ENCODE measurements at places on chromosomes 4 and X.

DNA sequence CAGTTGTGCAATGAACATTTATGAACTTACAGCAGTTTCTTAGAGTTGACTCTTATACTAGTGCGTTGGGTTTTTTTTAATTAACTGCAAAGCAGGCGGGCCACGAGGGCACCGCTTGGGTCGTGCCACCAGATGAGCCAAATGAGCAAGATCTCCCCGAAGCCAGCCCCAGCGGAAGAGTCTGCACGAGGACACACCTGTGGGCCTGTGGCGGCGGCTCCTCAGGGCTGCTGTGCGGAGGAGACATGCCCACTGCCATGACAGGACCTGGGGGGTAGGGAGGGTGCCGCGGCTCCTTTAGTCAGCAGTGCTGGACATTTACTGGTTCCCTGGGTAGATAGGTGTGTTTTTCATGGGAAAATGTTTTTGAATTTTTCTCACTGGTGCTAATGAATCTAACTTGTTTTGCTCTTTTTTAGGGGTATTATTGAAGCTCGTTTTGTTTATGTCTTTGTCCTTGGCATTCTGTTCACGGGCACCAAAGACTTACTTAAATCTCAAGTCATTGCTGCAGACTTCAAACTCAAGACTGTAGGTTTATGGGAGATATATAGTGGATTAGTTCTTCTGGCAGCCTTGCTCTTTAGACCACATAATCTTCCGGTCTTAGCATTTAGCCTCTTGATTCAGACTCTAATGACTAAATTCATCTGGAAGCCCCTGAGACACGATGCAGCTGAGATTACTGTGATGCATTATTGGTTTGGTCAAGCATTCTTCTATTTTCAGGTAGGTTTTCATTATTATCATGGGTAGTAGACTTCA, 31.2 kb downstream of the PIGG start:
- DNase-seq: no peak

GRCh38 chr4:90001023-90001422, 106.4 kb downstream of the MMRN1 start:
- DNase-seq: no peak

GRCh38 chrX:55695227-55696018, 22.1 kb upstream of the RRAGB start:
- no peak for DNase-seq

DNA sequence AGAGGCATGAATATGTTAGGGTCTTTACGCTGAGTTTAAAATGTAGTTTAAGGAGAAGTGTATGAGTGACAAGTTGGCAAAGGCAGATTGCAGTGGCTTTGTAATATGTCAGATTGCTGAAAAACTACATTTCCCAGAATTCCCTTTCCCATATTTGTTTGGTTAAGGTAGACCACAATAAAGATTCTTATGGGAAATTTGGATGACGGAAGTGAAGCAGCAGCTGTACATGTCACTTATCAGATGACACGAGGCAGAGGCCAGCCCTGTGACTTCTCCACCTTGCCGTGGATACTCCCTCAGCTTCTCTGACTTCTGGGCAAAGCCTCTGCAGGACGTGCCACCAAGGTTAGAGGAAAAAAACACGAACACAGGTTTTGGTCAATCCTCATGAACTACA, 229.7 kb upstream of the DKK2 start:
- DNase-seq: no peak

DNA sequence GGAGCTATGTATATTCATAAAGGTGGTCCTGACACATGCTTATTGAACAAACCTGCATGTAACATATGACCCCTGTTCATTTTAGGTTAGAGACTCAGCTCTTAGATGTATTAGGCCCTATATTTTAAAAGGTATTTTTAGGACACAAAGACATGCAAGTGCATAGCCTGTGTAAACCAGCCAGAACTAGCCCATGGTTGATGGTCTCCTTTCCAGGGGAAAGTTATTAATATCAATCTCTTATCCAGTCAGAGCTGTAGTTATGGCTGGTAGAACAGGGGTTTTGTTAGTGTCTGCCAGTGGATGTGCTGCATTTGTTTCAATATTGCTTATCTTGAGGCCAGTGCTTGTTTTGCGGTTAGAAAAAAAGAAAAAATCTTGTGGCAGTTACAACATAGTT, 488.6 kb downstream of the KCTD8 start:
- no peak for DNase-seq

- peak; percentile 50 for DNase-seq
Observed at GRCh38 chr4:185096032-185096653, 46.9 kb upstream of the SLC25A4 start.

All from D341Med (cell line).